ENCODE measurements at places on chromosomes 2 and 18.

GRCh38 chr2:37301408-37301807 lies 23.2 kb downstream of the PRKD3 start:
- no peak for DNase-seq

- DNase-seq = no peak
Observed at GRCh38 chr2:236546561-236547002, 23.0 kb upstream of the ACKR3 start.

GRCh38 chr2:71798266-71799012 lies 345.1 kb downstream of the DYSF start:
- DNase-seq = peak; percentile 66

DNA sequence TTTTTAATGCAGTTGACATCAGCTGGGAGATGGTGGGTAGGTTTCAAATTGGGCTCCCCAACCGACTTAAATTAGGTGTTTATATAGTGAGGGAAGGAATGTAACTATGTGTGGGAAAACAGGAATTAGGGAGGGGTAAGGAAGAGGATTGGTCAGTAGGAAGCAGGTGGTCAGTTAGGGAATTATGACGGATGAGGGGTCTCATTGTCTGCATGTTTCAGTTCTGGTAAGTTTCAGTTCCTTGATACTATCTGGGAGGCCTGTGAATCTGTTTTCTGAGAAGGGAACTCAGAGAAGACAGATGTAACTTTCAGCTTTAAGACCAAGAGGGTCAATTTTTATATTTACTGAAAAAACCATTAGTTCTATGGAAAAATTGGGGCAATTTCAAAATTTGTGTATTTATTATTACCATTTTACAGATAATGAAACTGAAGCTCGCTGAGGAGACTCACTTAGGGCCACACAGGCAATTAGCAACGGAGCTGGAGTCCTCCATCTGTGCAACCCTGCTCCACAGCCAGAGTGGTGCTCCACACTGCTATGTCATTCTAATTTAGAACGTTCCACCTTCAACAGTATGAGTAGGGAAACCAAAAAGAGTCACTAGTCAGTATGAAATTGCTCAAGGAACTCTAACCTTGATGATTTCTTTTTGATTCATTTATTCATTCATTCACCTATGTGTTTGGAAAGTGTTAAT lies 36.0 kb upstream of the CCDC195 start:
- DNase-seq = peak; percentile 28

DNA sequence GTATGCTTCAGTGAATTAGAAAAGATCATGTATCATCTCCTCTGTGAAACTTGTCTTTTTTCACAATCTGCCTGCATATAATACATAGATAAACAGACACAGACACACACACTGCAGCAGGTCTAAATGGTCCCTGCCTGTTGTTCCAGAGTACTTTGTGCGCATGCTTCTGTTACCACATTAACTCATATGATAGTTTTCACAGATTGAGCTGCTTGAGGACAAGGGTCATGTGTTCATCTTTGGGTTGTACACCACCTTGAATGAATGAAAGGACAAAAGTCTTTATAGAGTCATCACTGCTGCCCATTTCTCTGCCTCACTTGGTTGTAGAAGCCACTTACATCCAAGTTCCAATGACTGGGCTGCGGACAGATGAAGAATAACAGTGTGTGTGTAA lies 72.7 kb upstream of the GLS start:
- DNase-seq = no peak

- no peak for DNase-seq
Observed at GRCh38 chr2:72527424-72527823, 298.4 kb downstream of the EXOC6B start.

- no peak for DNase-seq
Observed at GRCh38 chr18:9824474-9824832, 61.3 kb upstream of the TXNDC2 start.

GRCh38 chr18:47150824-47151366 lies 595 bp upstream of the HDHD2 start:
- DNase-seq = peak; percentile 30

GRCh38 chr2:64228918-64229317 lies 84.7 kb upstream of the PELI1 start:
- DNase-seq = peak; percentile 52

GRCh38 chr2:134783912-134784311 lies 54.5 kb upstream of the ACMSD start:
- DNase-seq = peak; percentile 87

DNA sequence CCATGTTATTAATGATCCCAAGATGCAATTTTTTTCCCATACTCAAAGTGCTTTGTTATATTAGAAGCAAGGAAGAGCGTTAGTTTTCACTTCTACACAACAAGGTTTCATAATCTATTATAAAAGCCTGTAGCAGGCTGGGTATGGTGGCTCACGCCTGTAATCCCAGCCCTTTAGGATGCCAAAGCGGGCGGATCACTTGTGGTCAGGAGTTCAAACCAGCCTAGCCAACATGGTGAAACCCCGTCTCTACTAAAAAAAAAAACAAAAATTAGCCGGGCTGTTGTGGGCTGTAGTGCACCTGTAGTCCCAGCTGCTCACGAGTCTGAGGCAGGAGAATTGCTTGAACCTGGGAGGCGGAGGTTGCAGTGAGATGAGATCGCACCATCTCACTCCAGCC lies 19.0 kb upstream of the SERPINB2 start:
- no peak for DNase-seq

DNA sequence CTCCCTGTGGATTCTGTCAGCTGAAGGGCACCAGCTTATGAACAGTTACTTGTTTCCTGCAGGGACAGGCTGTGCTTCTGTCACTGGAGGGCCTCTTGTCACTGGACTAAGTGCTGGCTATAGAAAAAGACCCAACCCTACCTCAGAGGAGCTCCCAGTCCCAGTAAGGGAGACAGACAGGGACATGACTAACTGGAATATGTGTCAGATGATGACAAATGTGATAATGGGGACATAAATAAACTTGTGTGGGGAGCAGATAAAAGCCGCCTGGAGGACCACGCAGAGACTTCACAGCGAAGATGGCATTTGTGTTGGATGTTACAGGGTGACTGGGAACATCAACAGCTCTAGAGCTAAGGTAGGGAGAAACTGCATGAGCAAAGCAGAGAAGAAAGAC lies 95.0 kb downstream of the MAPRE2 start:
- DNase-seq = no peak

DNA sequence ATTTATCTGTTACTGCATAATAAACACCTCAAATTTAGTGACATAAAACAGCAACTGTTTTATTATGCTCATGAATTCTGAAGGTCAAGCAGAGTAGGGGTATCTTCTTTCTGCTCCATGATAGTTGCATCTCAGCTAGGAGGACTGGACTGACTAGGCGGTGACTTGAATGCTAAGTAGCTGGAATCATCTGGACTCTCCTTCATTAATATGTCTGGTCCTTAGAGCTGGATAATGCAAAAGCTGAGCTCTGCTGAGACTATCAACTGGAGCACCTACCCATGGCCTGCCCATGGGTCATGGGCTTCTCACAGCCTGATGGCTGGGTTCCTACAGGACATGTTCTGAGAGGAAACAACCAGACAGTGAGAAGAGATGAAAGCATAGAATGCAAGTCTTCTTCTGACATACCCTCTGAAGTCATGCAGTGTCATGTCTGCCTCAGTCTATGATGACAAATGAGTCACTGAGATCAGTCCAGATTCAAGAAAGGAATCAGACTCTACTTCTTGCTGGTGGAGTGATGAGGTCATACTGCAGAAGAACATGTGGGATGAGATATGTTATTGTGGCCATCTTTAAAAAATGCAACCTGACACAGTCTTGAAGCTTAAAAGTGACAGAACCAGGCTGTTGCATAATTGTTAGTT lies 174.2 kb upstream of the OSR1 start:
- no peak for DNase-seq

DNA sequence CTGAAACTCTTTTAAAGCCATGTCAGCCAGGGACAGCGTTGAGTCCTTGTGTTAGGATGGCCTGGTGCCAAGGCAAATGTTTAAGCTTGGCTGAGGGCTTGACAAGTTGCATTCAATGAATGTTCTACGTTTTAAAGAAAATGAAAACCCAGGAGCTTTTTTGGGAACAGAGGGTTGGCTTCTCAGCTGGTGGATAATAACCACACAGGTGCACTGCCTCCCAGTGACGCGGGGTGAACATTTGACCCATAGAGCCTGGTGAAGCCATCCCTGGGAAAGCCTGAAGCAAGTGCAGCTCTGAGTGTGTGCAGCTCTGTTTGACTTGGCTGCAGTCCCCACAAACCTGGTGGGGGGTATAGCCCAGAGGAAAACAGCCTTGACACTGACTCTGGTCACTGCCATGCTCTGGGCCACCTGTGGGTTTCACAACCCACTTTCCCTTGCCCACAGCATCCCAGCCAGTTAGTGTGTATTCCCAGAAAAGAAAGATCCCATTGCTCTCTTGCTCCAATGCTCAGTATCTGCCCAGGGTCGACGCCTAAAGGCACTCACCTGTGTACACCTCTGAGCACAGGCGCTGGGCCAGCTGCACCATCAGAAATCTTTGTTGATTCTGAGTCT lies 874.9 kb downstream of the RNF144A start:
- DNase-seq = no peak

- peak; percentile 47 for DNase-seq
Observed at GRCh38 chr2:224937887-224938286, 104.4 kb downstream of the DOCK10 start.

DNA sequence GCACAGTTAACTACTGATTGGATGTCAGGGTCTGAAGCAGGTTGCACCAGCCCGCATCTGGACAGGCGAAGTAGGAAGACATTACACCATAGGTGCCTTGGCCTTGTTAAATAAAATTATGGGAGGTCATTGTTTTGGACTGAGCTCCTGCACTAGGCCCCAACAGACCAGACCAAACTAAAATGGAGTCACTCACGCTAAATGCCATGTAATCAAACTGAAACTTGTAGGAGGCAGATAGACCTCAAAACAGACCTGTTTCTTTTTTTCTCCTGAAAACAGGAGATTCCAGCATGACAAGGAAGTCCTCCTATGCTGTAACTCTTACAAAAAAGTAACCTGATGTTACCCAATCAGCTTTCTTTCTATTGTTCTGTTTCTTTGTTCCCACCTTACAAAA lies 15.5 kb upstream of the NFU1 start:
- no peak for DNase-seq

- no peak for DNase-seq
Observed at GRCh38 chr18:10751653-10752052, 225.8 kb downstream of the NAPG start.

DNA sequence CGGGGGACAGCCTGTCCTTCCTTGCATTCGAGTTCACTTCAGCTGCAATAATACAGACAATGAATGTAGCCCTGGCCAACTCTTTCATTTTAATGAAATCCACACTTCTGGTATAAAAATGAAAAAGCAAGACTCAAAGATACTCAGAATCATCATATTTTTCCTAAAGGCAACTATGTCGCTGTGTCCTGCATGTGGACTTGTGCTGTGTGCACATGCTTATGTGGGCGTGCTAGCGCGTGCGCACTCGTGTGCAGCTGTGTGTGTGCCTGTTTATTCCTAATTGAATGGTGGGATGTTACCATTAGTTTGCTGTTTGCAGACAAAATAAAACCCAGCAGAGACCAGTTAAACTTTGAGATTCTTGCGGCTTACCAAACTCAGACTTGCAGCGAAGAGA lies 49.6 kb downstream of the SMIM21 start:
- no peak for DNase-seq

GRCh38 chr2:109060496-109060895 lies 68.5 kb upstream of the SH3RF3 start:
- no peak for DNase-seq

GRCh38 chr18:12828116-12829051 lies 55.7 kb downstream of the PTPN2 start:
- no peak for DNase-seq

DNA sequence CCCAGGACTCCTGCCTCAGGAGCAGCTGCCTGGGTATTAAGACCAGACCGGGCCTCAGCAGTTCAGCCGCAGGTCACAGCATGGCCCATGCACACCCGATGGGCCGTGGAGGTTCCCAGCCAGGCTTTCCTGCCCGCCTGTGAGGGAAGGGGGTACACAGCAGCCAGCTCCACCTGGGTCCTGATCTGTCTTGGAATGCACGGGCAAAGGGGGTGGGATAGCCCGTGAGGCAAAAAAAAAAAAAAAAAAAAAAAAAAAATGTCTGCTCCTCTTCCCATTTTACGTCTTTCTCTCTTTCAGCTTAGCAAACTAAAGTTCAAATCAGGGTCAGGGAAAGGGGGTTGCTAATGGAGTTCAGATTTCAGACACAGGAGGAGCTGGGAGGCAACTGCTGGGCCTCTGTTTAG lies 385.2 kb downstream of the TNS1 start:
- DNase-seq = no peak

DNA sequence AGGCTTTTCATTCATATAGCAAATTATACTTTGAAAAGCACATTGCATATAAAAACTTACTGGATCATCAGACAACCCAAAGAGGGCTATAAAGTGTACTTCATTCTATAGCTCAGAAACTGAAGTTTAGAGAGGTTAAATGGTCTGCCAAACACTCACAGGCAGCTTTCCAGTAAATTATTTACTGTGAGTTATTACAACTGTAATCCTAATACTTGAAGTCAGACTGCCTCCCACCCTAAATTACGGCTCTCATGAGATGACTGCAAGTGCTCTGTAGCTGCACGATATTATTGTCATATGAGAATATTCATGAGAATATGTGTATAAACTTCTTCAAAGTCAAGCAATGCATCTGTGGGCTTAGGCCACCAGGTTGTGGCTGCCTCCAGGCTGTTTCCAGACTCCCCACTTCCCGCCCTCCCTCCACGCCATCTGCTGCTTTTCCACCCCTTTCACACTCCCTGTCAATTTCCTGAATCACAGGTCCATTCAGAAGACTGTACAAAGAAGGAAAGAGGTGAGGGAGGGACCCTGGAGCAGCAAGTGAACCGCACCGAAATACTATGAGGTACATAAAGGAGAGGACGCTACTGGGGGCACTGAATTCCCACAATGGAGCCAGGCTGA lies 111.1 kb upstream of the SPOPL start:
- DNase-seq = no peak

GRCh38 chr2:216426166-216426777 lies 14.0 kb downstream of the SMARCAL1 start:
- DNase-seq = no peak

GRCh38 chr2:98347298-98348065 lies 1.2 kb downstream of the CNGA3 start:
- no peak for DNase-seq
